ENCODE measurements at places on chromosomes 4 and X.

DNA sequence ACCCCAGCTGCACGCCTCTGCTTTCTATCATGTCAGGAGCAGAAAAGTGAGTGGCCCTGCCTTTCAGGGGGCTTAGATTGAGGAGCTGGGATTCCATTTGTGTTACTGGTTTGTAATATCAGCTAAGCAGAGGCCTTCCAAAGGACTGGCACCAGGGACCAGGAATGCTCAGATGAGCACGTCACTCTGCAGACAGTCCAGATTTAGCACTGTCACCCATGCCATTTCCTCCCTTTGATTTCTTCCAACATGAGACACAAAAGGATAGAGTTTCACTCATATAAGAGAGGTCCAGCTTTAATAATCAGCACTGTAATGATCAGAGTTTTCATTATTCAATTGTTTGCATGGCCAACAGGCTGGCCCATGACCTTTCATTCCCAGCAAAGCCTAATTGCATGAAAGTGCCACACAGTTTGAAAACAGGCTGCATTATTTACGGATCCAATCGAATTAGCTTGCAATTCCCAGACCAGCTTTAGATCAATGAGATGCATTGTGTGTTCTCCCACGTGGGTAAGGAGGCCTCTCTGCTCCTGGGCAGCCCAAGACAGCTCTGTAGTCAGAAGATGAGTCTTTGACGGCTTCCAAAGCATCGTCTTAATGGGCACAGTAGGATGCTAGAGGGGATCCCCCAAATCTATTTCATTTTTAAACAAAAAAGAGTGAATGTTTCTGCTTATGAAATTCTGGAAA, 9.8 kb upstream of the SLC2A9 start:
- peak; percentile 21 for DNase-seq

DNA sequence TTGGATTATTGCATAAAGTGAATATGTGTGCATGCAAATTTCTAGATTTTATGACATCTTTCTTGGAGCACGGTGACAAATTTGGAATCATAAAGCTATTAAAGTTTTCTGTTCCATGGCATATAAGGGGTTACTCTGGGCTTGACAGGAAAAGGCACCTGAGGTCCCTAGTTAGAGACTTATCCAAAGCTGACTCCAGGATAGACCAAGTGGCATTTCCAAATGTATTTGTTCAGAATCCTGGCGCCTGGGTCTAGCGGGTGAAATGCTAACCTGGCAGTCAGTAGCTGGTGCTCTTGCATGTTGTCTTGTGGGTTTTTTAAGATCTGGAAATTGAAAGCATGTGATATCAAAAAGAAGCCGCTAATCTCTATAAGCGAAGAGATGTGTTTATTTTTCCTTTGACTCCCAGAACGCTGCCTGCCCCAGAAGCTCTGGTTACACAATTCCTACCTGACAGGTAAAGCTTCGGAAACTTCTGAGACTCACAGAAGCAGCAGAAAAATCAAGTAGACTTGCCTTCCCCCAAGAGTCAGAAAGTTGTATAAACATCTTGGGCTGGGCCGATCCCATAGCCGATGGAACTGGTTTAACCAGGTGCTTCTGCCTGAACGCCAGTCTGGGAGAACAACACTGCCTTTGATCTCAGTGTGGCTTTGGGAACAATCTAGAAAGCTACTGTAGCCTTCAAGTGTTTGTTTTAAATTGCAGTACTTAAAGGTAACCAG, 12.9 kb upstream of the ZCCHC4 start:
- DNase-seq = no peak

GRCh38 chrX:789096-789495, 158.5 kb downstream of the SHOX start:
- DNase-seq = no peak

- DNase-seq = no peak
These were observed 2.7 kb downstream of the SMAD1 start for GRCh38 chr4:145484225-145484846.

DNA sequence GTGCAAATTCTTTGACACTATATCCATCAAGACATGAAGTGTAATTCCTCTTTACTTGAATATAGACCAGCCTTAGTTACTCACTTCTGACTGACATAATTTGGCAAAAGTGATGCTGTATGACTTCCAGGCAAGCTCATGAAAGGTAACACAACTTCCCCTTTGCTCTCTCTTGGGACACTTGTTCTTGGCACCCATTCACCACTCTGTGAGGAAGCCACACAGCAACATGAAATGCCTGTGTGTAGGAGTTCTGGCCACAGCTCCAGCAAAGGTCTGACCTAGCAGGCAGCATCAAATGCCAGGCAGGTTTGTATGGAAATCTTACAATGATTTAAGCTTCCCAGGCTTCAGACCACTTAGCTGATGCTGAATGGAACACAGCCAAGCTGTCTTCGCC, 280.3 kb downstream of the PDHA2 start:
- no peak for DNase-seq

DNA sequence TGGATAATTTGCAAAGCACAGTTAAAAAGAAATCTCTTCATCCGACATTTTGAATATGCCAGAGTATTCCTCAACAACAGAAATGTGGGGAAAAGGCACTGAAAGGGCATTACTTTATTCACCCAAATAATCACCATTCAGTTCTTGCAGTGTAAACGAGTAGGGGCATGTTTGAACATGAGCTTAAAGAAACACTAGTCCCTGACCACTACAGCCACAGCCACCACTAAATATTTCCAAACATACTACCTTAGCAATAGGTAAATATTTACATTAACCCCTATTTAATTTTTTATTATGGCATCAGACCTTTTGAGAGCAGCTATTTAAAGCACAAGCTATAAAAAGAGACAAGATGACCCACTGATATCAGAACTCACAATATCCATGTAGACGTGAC, 27.6 kb downstream of the MCF2 start:
- DNase-seq = no peak

- no peak for DNase-seq
These were observed 778.3 kb downstream of the RAPGEF2 start for GRCh38 chr4:159881158-159881557.

DNA sequence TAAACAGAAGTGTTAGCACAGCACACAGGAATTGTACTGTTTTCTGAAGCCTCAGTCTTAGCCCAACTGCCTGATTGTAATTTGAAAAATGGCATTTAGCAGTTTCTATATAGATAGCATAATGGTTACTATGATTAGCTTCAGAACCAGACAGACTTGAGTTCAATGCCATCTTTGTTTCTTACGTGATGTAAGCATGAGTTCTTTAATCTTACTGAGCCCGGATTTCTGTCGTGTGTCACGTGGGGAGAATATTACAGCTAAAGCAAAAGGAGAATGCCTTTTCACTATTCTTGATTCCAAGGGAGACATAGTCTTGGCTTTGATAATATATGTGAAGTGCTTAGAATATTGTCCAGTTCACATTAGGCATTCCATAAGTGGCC, 407.3 kb downstream of the STIM2 start:
- DNase-seq = no peak

GRCh38 chr4:97836662-97837061, 306.6 kb downstream of the STPG2 start:
- DNase-seq = no peak

DNA sequence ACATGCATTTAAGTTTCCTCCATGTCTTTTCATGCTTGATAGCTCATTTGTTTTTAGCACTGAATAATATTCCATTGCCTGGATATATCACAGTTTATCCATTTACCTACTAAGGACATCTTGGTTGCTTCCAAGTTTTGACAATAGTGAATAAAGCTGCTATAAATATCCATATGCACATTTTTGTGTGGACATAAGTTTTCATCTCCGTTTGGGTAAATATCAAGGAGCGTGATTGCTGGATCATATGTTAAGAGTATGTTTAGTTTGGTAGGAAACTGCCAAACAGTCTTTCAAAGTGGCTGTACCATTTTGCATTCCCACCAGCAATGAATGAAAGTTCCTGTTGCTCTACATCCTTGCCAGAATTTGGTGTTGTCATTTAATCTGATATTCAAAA, 172.5 kb downstream of the DHX15 start:
- DNase-seq = no peak

GRCh38 chrX:150903110-150903508, 4.6 kb upstream of the CD99L2 start:
- DNase-seq = no peak

- no peak for DNase-seq
These were observed 39.9 kb upstream of the PCDH18 start for GRCh38 chr4:137572163-137572562.

Data from neural crest cell (in vitro differentiated cells).